ENCODE measurements at places on chromosomes 11 and 22.

- DNase-seq, result no peak
Measured at GRCh38 chr11:64660205-64660604, 62.8 kb downstream of the NRXN2 start.

DNA sequence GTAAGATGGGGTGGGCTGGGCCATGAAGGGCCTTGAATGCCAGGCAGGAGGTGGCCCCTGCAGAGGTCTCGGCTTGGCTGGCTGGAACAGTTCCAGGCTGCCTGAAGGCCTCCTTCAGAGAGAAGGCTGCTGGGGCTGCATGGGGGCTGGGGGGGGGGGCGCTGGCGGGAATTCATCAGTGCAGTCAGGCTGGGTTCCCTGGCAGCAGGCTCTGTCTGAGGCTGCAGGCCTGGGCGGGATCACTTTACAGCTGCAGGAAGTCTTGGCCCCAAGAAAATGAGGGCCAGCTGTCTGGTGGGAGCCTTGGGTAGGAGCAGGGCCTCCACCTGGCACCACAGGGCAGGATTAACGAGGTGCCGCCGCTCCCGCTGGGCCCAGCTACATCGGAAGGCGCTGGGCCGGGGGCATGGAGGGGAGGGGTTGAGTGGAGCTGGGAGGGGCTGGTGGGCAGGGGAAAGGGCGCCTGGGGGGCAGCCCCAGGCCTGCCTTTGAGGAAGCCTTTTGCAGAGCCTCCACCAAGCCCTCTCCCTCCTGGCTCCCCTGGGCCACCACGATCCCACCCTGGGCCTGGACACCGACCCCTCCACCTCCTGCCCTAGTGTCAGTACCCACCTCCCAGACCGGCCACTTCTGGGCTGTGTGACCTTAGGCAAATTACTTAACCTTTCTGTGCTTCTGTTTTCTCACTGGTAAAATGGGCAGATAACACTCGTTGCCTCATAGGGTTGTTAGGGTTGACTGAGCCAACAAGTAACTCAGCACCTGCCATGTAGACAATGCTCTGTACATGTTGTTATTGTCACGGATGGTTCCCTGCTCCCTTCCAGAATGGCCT lies 31.0 kb upstream of the HMOX1 start:
- DNase-seq, result no peak

- DNase-seq, result no peak
Measured at GRCh38 chr11:17779861-17780594, 45.4 kb downstream of the KCNC1 start.

- DNase-seq, result no peak
Measured at GRCh38 chr11:122910775-122911174, 28.2 kb downstream of the JHY start.

GRCh38 chr11:72958791-72959190 lies 144.6 kb downstream of the ATG16L2 start:
- no peak for DNase-seq

Data from stimulated activated CD4-positive, alpha-beta T cell treated with anti-CD3 and anti-CD28 coated beads, Interleukin-1b, Interleukin-23, amount 100 ng/mL, for 1 hour (primary cell).